ENCODE measurements at places on chromosomes 5 and 9. TPM values are rescaled to one million over a fixed set of nuclear protein-coding genes. Genes with fewer than 3 reads are reported as not detected.

DNA sequence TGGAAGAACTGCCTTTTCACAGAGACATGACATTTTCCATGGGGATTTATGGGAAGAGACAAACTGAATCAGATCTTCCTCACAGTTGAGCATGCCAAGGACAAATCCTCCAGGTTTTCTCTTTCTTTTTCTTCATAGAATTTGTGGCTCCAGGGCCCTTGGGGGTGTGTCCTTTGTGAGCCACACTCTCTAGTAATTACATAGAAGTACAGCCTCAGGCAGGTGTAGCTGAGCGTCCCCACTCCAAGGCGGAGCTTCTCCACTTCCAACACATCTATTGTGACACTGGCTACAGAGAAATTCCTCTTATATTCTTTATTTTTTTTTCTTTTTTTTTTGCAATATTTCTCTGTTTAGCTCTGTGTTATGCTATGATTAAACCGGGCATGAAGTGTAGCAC is 420.5 kb upstream of the CD180 start:
- DNase-seq = no peak

DNA sequence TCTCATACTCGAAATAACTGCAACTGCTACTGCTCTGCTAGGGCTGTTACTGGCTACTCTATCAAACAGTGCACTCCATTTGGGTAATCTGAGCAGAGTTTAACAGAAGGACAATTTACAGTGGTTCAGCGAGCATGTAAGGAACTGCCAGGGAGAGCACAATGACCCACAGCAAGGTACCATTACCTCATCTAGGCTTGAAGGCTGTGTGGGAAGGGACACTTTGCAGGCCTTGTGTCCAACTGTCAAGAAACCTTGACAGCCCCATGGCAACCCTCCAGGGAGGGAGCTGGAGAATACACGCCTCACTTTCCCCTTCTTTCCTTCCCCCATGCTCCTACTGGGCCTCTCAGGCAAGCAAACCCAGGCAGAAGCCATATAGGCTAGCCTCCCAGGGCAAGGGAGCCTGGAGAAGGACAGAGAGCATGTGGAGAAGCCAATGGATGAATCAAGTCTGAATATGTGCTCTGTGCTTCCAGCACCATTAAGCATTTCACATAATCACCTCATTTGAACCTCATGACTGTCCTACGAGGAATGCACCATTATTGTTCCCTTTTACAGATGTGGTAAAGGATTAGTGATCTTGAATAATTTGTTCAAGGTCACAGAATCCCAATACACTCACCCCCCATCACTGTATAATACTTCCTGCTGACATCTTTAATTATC is 49.9 kb upstream of the JAK2 start:
- DNase-seq = no peak

DNA sequence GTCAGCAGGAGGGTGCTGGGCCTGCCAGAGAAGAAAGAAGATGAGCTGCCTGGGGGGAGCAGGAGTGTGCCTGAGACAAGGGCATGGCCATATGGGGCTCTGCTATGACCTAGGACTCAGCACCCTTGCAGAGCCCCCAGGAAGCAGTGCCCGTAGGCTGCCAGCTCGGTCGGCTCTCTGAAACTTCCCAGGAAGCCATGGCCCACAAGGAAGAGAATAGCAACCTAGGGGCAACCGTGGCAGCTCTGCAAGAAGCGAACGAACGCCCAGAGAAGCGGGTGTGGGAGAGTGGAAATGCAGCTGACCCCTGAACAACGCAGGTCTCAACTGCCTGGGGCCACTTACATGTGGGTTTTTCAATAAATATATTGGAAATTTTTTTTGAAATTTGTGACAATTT is 10.7 kb upstream of the LTC4S start:
- no peak for DNase-seq

GARIN3 gene
- total RNA-seq = not detected

ANKDD1B gene
- 1.7 TPM for total RNA-seq

All from occipital lobe (tissue), 3 donors.